ENCODE measurements at places on chromosomes 2 and 18.

DNA sequence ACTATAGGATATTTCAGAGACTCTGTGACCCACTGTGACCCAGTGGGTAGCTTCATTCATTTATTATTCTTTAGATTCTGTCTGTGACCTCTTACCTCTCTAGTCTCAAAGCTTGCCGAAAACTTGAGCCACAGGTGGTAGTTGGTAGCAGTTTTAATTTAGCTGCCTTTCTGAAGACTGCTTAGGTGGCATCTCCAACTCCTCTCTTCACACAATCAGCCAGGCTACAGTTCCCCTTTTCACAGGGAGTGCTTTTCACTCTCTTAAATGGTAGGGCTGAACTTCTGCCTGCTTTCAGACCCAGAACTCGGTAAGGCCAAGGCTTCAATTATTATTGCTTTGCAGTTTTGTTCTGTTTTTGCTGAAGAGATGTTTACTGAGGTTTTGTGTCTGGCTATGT, 349.6 kb downstream of the ARL6IP6 start:
- no peak overlapping the region for H3K4me3 ChIP-seq
- no peaks in the 10 kb centered on the region for H3K4me1 ChIP-seq
- DNase-seq = no peak
- no peaks in the 10 kb centered on the region for H3K27me3 ChIP-seq
- no peak overlapping the region for H3K27ac ChIP-seq

DNA sequence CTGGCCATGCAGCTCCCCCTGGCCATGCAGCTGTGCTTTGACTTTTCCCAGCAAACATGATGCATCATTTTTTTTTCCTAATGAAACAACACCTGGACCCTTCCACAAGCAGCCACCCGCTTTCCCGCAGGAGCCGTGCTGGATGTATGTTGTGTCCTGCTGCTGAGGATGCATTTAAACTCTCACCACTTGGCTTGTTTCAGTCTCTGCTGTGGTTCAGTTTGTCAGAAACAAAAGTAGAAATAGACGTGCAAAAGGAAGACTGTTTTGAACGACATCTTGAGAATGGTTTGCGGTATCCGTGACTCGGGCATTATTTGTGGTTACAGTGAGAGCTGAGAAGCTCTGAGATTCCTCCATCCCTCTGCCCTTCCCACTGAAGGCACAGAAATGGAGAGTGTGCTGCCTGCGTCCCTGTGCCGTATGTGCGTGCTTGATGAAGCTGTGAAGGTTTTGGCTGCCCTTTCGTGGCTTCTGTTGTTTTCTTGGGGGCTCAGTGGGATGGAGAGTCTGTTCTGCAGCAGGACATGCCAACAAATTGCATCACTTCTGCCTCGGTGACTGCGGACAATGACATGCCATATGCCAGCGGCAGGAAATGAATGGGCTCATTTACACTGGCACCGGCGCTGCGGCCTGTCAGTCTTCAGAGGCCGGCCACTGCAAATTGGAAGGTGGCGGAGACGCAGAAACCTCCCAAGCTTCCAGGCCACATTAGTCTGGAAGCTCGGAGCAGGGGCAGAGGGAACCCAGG, 417.7 kb upstream of the SALL3 start:
- no peak overlapping the region for H3K27ac ChIP-seq
- peak; percentile 16 for DNase-seq
- H3K36me3 ChIP-seq = no peaks in the 10 kb centered on the region

GRCh38 chr18:24669015-24669414, 208.6 kb downstream of the HRH4 start:
- no peaks in the 10 kb centered on the region for H3K27me3 ChIP-seq
- no peak for DNase-seq
- no peak overlapping the region for H3K27ac ChIP-seq
- peaks cover 5% of the 10 kb centered on the region for H3K4me1 ChIP-seq

GRCh38 chr18:21693322-21693721, 11.3 kb downstream of the ABHD3 start:
- H3K4me1 ChIP-seq = no peaks in the 10 kb centered on the region
- H3K27ac ChIP-seq = no peak overlapping the region
- H3K4me3 ChIP-seq = no peak overlapping the region
- peaks cover 16% of the 10 kb centered on the region for H3K36me3 ChIP-seq
- no peaks in the 10 kb centered on the region for H3K27me3 ChIP-seq
- DNase-seq = no peak

GRCh38 chr2:165681841-165682240, 112.2 kb downstream of the GALNT3 start:
- no peaks in the 10 kb centered on the region for H3K4me1 ChIP-seq
- H3K4me3 ChIP-seq = no peak overlapping the region
- DNase-seq = no peak
- H3K36me3 ChIP-seq = no peaks in the 10 kb centered on the region
- no peak overlapping the region for H3K27ac ChIP-seq

DNA sequence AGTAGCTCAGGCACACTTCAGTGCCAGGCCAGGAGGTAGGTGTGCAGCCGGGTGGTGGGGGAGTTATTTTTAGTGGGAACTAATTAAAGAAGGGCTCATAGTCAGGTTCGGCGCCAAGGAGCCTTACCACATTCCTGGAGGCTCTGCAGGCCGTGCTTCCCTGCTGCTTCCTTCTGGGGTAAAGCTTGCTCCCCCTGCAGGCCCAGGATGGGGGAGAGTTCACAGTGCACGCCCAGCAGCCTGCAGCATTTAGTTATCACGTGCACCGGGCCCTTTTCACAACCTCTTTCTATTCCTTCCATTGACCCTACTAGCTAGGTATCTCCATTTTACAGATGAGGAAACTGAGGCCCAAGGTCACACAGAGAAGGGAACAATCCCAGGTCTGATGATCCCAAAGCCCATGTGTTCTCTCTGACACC, 2.5 kb downstream of the KCNF1 start:
- no peaks in the 10 kb centered on the region for H3K27me3 ChIP-seq
- DNase-seq = no peak
- no peaks in the 10 kb centered on the region for H3K4me1 ChIP-seq
- no peak overlapping the region for H3K4me3 ChIP-seq
- H3K27ac ChIP-seq = no peak overlapping the region
- no peaks in the 10 kb centered on the region for H3K36me3 ChIP-seq

DNA sequence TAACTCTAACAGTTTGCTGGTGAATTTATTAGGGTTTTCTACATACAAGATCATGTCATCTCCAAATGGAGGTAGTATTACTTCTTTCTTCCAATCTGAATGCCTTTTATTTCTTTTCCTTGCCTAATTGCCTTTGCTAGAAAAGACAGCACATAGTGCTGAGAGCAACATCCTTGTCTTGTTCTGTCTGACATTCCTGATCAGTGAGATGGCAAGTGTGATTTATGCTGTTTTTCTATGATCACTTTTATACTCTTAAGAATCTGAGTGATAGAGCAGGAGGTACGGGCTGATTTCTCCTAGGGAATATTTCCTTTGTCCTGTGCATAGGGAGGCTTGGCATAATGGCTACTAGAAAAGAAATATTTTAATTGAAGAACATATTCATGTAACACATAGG, 17.3 kb downstream of the LYPD6B start:
- no peaks in the 10 kb centered on the region for H3K36me3 ChIP-seq
- H3K4me1 ChIP-seq = peaks cover 3% of the 10 kb centered on the region
- H3K27ac ChIP-seq = no peak overlapping the region
- H3K4me3 ChIP-seq = no peak overlapping the region
- DNase-seq = no peak

- no peak overlapping the region for H3K4me3 ChIP-seq
- H3K4me1 ChIP-seq = no peaks in the 10 kb centered on the region
- no peak for DNase-seq
- H3K36me3 ChIP-seq = no peaks in the 10 kb centered on the region
- H3K27ac ChIP-seq = no peak overlapping the region
Measured at GRCh38 chr18:43159086-43159770, 43.7 kb upstream of the RIT2 start.

- no peak overlapping the region for H3K27ac ChIP-seq
- no peaks in the 10 kb centered on the region for H3K27me3 ChIP-seq
- peak overlapping the region; percentile 64 for H3K4me3 ChIP-seq
- no peaks in the 10 kb centered on the region for H3K36me3 ChIP-seq
- no peak for DNase-seq
- peaks cover 55% of the 10 kb centered on the region for H3K4me1 ChIP-seq
Measured at GRCh38 chr2:234953116-234954031, 1.6 kb downstream of the SH3BP4 start.

DNA sequence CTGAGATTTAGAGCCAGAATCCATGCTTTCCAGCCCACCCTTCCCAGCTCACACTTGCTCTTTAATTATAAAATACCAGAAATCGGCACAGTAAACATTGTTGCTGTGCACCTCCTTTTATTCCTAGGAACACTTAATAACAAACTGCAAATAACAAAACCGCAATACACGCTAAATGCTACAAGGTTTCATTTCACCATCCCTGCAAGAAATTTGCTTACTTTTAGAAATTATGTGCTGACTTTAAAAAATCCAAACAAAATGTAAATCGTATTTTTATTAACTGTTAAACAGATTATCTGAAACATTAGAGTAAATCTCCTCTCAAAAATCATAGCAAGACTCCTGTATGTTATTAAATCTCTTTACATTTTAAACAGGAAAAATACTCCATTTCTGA, 79.3 kb downstream of the TCF4 start:
- H3K4me1 ChIP-seq = peaks cover 33% of the 10 kb centered on the region
- DNase-seq = no peak
- H3K27me3 ChIP-seq = no peaks in the 10 kb centered on the region
- H3K36me3 ChIP-seq = no peaks in the 10 kb centered on the region
- H3K4me3 ChIP-seq = no peak overlapping the region

GRCh38 chr2:147088871-147089270, 756.0 kb upstream of the ACVR2A start:
- no peak overlapping the region for H3K4me3 ChIP-seq
- no peaks in the 10 kb centered on the region for H3K27me3 ChIP-seq
- no peak overlapping the region for H3K27ac ChIP-seq
- no peaks in the 10 kb centered on the region for H3K36me3 ChIP-seq
- no peaks in the 10 kb centered on the region for H3K4me1 ChIP-seq

- H3K36me3 ChIP-seq = peaks cover 58% of the 10 kb centered on the region
- no peak overlapping the region for H3K27ac ChIP-seq
- H3K4me1 ChIP-seq = peaks cover 20% of the 10 kb centered on the region
- H3K4me3 ChIP-seq = no peak overlapping the region
Measured at GRCh38 chr2:86069091-86069685, 36.5 kb downstream of the POLR1A start.

DNA sequence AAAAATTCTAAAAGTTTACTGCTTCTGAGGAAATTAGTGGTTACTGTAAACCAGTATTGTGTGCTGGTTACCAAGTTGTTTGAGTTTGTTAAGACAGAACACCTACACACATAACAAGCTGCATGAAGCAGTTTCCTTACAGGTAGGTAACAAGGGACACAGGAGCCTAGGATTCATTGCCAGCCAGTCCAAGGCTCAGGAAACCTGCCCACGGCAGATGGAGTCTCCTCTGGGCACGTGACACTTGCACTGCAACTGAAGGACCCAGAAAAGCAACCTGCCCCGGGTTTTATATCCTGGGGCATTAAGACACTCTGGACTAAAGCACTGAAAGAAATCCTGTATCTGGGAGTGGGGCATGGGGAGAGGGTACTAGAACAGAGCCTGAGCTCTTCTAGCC, 639.3 kb downstream of the ADCYAP1 start:
- no peaks in the 10 kb centered on the region for H3K4me1 ChIP-seq
- H3K27me3 ChIP-seq = no peaks in the 10 kb centered on the region
- H3K4me3 ChIP-seq = no peak overlapping the region
- DNase-seq = no peak
- H3K36me3 ChIP-seq = no peaks in the 10 kb centered on the region
- no peak overlapping the region for H3K27ac ChIP-seq

GRCh38 chr2:66306483-66306882, 128.4 kb upstream of the MEIS1 start:
- no peak overlapping the region for H3K27ac ChIP-seq
- H3K27me3 ChIP-seq = no peaks in the 10 kb centered on the region
- no peaks in the 10 kb centered on the region for H3K36me3 ChIP-seq
- no peak overlapping the region for H3K4me3 ChIP-seq
- no peaks in the 10 kb centered on the region for H3K4me1 ChIP-seq

GRCh38 chr2:152534460-152535135, 182.7 kb downstream of the PRPF40A start:
- H3K4me1 ChIP-seq = no peaks in the 10 kb centered on the region
- no peak for DNase-seq
- H3K27me3 ChIP-seq = no peaks in the 10 kb centered on the region
- H3K4me3 ChIP-seq = no peak overlapping the region
- H3K27ac ChIP-seq = no peak overlapping the region
- no peaks in the 10 kb centered on the region for H3K36me3 ChIP-seq

DNA sequence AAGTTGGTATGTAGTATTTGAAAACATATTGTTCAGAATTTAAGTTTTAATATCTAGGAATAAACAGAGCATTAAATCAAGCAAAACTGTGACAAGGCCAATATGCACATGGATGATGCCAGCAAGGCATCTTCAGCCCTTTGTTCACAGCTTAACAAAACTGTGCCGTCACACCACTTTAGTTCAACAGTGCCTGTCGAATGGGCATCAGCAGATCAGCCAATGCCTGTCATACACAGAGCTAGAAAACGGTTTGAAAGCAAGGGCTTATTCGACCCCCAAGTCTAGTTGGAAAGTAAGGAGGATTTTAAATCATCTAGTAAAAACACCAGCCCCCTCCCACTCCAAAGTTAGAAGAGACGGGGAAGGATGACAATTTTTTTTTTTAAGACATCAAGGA, 16.7 kb downstream of the ZEB2 start:
- H3K4me3 ChIP-seq = no peak overlapping the region
- peak overlapping the region; percentile 40 for H3K27ac ChIP-seq
- H3K4me1 ChIP-seq = peaks cover 18% of the 10 kb centered on the region
- H3K36me3 ChIP-seq = peaks cover 4% of the 10 kb centered on the region
- no peak for DNase-seq

DNA sequence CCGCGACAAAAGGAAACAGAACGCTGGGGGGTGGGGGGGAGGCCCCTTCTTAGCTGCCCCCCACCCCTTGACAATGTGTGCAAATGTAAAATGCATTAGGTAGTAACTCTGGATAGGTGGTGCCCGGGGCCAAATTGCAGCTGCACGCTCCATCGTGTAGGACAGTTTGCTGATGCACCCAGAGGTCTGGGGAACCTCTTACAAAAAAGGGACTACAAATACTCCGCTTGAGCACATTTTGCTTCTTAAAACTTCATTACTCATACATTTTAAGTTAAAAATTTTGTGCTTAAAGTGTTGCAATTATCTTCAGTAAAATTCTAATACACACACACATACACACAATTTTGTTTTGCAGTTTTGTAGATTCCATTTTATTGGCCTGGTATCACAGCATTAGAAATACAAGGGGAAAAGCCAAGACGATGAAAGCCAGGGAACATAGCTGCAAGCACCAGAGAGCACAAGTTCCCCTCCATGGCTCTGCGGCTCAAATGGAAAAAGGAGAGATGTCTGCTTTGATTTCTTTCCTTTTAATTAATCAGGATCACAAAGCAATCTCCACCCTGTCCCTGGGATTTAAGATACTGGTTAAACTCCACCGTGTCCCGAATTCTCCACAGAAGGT, 582.1 kb downstream of the ZEB2 start:
- DNase-seq = no peak
- no peak overlapping the region for H3K27ac ChIP-seq
- peak overlapping the region; percentile 58 for H3K4me3 ChIP-seq
- peaks cover 2% of the 10 kb centered on the region for H3K27me3 ChIP-seq
- H3K36me3 ChIP-seq = no peaks in the 10 kb centered on the region

GRCh38 chr2:27980242-27980641, 89.7 kb downstream of the BABAM2 start:
- peaks cover 19% of the 10 kb centered on the region for H3K4me1 ChIP-seq
- no peak overlapping the region for H3K4me3 ChIP-seq
- H3K27me3 ChIP-seq = no peaks in the 10 kb centered on the region
- peak overlapping the region; percentile 46 for H3K27ac ChIP-seq
